Hepatocyte (in vitro differentiated cells): ENCODE measurements at places on chromosomes 7 and 10.

DNA sequence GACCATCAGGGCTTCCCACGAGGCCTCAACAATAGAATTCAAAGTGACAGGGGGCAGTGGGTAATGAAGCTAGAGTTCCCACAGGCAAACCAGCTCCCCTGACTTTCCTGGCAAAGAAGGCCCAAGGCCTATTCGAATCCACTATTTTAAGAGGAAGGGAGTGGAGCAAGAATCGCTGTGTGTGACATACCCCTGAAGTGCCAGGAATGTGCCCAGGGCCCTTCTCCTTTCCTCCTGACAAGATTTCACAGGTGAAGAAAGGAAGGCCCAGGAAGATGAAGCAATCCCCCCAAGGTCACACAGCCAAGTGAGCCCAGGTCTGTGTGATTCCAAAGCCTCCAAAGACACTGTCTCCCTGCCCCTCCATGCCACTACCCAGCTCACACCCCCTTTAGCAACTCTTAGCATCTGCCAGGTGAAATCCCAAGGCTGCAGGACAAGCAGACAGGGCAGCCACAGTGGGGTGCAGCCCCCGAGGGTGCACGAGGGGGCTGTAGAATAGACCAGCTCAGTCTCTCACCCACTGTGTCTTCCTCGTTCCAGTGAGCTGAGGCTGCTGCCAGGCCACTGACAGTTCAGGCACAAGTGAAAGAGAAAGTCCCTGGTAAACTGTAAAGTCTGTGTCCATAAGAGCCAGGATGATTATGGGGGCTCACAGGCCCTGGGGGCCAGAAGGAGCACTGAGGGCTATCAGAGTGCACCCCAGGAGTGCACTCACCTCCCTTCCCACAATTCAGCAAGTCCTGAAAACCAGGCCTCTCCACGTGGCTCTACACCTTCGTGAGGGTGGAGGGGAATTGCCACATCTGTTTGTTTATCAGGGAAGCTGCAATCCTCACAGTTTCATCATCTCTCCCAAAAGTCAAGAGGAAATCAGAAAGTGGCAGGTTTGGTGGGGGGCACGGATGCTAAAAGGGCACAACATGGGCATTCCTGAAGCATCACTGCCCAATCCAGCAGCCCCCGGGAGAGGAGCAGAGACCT, 70.8 kb upstream of the ZMIZ1 start:
- DNase-seq: no peak

- no peak for DNase-seq
Observed at GRCh38 chr7:47071866-47072265, 510.0 kb downstream of the TNS3 start.

GRCh38 chr7:2273866-2274265, 31.8 kb downstream of the NUDT1 start:
- DNase-seq: no peak

- no peak for DNase-seq
Observed at GRCh38 chr10:60967854-60968484, 24.0 kb upstream of the RHOBTB1 start.

DNA sequence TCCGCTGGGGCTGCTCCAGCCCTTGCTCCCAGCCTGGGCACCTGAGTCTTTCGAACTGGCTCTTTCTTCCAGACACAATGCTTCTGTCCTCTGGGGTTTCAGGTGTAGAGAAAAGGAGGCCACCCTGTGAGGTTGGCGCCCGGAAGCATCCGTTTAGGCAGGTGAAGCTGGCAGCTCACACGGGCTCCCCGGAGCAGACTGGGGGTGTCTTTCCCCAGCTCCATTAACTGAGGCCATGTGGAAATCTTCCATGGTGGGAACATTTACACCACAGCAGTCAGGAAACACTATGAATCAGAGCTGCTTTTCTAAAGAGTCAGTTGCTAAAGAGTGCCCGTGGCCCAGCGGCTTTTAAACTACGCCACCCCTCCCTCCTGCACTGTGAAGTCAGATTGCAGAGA, 29.2 kb downstream of the PRKAG2 start:
- DNase-seq: no peak

DNA sequence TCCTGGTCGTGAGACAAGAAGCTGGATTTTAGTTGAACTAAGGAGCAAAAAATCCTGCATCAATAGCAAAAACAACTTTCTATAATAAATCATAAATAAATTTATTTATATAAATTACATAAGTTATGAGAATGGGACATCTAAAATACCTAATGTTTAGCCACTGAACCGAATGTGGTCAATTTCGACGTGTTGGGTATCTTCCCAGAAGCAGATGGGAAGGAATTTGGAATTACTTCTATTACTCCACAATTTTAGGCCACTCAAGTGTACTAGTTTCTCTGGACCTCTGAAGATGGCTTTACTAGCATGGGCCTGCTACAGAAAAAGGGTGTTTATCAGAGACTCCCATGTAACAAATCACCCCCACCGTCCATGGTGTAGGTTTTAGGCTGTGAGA, 172.0 kb downstream of the PRPF18 start:
- DNase-seq: no peak
